T-helper 17 cell (primary cell): ENCODE measurements at places on chromosomes 6 and 20. TPM values are rescaled to one million over a fixed set of nuclear protein-coding genes. Genes with fewer than 3 reads are reported as not detected.

DNA sequence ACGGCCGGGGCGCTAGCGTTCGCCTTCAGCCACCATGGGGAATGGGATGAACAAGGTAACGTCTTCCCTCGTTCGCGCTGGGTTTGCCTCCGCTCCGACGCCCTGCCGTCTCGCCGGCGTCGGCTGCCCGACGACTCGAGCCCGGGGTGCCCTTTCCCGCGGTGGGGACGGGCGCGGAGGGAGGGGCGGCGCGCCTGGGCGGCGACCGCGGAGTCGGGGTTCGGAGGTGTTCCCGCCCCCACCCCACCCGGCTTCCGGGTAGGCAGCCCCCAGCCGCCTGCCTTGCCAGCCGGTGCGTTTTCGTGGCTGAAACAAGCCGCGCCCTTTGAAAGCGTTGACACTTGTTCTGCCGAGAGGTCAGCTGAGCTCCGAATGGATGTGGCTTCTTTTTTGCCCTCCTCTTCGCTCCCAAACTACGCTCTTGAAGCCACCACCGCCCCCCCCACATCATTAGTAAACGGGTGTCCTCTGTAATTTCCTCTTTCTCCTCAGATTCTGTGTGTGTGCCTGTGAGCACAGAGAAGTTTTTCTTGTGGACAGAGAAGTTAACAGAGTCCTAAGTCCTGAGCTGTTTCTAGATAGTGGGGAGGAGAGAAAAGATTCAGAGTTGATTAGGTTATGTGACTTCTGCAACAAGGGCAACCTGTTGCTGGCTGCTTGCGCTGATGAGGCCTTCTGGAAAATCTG, 362 bp downstream of the DUSP22 start:
- peak; percentile 72 for DNase-seq

DNA sequence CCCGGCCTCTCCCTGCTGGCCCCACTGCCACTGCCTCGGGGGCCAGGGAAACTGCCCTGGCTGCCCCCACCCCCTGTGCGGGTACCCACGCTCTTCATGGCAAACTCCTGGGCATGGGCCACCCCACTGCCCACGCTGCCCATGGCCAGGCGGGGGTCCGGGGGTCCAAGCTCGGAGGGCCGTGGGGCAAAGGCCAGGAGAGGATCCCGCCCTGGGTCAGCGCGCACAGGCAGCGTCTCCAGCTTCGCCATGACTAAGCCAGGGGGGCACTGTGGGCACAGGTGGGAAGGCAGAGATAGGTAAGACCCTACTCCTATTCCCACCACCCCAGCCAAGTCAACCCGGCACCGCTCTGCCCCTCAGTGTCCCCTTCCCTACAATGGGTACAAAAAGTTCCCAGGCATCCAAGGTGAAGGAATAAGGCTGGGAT, 6.4 kb downstream of the LZTS3 start:
- no peak for DNase-seq

DNA sequence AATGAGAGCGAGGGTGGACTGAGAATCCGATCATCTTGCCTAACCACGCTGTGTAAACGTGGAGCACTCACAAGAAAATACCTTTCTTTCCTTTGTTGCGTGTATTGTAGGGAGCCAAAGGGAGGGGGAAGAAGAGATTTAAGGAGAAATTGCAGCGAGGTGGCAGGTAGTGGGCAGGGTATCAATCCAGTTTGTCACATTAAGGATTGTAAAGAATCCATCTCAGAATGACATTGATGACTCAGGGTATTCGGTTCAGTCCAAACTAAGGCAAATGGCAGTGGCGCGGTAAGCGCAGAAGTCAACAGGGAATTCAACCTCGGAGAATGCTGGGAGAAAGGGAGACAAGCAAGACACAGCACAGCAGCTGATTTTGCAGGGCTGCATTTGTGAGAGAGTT, 146.2 kb downstream of the ID4 start:
- DNase-seq = no peak

- no peak for DNase-seq
Observed at GRCh38 chr6:28377879-28378278, 21.7 kb downstream of the ZSCAN12 start.

DNA sequence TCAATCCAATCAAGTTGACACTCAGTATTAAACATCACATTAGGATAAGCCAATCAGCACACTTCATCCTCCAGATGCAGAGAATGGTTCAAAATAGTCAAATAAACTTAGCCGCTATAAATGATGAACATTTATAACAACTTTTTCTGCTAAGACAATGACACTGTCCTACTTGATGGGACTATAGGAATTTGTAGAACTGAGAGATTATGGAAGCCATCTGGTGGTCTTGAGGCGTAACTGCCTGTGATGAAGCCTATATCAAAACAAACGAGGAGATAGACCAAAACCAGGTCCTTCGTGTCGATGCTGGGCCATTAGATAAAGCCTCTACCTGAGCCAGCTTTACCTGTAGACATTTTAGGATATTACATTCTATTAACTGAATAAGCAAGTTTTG, 631.1 kb downstream of the COL12A1 start:
- DNase-seq = no peak

ESR1 gene
- total RNA-seq = 2.4 TPM

DNA sequence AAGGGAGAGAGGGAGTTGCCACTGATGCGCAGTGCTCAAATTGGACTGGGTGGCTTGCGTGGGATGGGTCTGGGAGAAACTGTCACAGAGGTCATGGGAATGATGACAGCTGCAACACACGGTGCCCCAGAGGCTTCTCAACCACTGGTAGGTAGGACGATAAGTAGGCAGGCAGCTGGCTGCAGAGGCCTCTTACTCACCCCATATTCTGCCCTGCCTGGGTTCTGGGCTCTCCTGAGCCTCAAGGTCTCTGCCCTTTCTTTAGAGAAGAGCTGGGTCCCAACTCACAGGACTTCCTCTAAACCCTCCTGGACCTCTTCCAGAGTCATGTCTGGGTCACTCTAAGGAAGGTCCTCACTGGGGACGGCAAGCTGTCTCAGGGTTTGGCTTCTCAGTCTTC, 37.2 kb upstream of the RNF24 start:
- DNase-seq = no peak

DNA sequence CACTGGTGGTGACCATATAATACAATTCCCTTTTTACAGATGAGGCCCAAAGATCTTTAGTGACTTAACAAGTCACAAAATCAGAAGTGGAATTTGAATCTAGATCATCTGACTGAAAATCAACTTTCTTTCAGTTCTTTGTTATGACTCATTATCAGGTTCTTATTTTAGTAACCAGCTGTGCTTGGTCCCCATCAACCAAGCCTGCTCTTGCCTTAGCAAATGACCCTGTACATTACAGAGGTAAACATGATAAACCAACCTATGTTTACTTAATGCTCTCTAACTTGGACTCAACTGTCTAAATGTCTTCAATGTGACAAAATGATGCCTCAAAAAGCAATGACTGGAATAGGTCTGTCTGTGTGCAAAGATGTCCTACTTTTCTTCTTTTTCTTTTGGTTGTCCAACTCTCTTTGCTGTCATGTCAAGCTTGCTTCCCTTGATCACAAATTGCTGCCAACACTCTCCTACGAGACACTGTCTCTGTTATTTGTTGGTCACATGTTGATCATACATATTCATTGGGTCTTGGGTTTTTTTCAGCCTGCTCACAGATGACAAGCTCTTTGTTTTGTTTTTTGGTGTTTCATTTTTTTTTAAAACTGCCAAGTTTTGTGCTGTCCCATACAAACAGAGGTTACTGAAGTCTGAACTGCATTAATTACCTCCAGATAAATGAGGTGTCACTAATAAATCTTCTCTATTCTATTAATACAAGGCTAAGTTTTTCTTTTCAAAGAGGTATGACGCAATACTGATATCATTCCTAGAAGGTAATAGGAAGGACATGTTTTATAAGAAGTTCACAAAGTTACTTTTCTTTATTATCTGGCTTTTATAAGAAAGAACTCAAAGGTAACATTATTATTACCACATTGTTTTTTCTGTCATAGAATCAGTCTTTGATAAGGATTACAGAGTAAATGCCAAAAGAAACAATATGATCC, 62.2 kb upstream of the PLN start:
- no peak for DNase-seq

SIRPB1 gene
- total RNA-seq = 4.6 TPM

DNA sequence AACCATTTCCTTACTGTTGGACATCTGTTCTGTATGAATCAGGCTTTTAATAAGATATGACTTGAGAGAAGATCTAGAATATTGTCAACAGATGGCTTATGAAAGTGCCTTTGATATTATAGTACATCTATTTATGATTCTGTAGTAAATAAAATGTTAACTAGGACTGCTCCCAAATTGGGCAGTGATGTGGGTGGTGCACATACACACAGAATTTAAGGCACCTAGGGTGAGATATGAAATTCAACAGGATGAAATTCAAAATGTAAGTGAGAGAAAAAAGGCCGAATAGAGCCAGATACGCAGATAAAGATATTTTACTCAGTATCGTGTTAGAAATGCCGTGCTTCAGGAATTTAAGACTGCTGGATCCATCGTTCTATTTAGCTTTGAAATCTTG, 26.3 kb downstream of the FAM50B start:
- no peak for DNase-seq

SCGN gene
- total RNA-seq = not detected

KHDC3L gene
- total RNA-seq = not detected

- no peak for DNase-seq
Observed at GRCh38 chr6:63998991-63999390, 363.4 kb downstream of the PHF3 start.

SLPI gene
- total RNA-seq = not detected

GRCh38 chr6:139474145-139475108, 100.0 kb upstream of the CITED2 start:
- no peak for DNase-seq

GRCh38 chr6:157596461-157596860, 215.5 kb downstream of the ZDHHC14 start:
- no peak for DNase-seq

- peak; percentile 73 for DNase-seq
Observed at GRCh38 chr20:18587665-18588573, at the start of gene DTD1. TSS of gene DTD1 (plus strand) at chr20:18588054. CDS start at chr20:18588073, 19 bp downstream.

DNA sequence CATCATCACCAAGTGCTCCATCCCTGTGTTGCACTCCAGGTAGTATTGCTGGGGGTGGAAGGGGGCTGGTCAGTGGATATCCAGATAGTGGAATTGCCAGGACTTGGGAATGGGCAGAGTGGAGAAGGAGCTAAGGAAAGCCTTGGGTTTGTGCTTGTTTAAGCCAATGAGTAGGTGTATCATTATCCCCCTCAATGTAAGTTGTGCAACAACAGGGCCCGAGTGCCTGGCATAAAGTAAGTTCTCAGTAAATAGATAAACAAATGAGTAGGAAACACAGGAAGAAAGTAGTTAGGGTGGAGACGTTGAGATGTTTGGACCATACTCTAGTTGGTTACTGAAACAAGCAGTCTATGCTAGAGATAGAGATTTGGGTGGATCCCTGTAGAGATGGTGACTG, 9.8 kb downstream of the CCND3 start:
- no peak for DNase-seq

- no peak for DNase-seq
Observed at GRCh38 chr6:46207174-46207573, 36.4 kb upstream of the ENPP5 start.

GRCh38 chr6:108610270-108610839, 49.6 kb downstream of the FOXO3 start:
- no peak for DNase-seq

DNA sequence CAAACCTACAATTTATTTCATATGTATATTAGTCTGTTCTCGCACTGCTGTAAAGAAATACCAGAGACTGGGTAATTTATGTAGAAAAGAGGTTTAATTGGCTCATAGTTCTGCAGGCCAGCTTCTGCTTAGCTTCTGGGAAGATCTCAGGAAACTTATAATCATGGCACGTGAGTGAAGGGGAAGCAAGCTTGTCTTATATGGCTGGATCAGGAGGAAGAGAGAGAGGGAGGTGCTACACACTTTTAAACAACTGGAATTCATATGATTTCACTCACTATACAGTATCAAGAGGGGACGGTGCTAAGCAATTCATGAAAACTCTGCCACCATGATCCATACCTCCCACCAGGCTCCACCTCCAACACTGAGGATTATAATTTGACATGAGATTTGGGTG, 29.9 kb downstream of the PHACTR2 start:
- no peak for DNase-seq

TRDN gene
- not detected for total RNA-seq

DNA sequence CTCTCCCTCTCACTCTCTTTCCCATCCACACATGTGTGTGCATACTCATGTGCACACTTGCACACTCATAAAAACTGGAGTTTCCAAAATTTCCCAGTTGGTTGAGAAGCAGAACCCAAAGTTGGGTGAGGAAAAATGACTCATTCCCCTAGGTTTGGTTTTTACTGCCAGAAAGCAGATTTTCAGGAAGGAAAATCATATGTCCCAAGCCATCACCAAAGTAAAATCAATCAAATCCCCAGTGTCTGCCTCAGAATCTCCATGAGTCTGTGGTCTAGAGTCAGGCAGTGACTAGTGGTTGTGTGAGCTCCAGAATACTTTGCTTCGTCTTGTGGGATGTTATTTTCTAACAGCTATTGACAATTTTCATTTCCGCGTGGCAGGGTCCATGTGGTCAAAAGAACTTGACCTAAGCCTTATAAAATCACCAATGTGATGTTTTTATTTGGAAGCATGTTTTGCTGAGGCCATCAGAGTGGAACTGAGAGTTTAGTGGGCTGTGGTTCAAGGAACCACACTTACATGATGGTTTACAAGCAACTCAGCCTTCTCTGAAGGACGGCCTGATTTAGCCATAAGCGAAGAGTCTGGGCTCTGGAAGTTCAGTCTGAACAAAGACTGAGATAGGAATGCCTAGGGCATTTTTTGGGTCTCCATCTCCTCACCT, 81.9 kb upstream of the CCN6 start:
- DNase-seq = no peak

DNA sequence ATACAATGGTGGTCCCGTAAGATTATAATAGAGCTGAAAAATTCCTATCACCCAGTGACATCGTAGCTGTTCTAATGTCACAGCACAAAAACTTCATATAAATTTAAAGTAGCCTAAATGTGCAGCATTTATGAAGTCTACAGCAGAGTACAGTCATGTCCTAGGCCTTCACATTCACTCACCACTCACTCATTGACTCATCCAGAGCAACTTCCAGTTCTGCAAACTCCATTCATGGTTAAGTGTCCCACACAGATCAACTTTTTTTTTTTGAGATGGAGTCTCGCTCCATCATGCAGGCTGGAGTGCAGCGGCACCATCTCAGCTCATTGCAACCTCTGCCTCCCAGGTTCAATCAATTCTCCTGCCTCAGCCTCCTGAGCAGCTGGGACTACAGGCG, 20.9 kb upstream of the KCNG1 start:
- no peak for DNase-seq

GRM1 gene
- not detected for total RNA-seq

POPDC3 gene
- not detected for total RNA-seq

DNA sequence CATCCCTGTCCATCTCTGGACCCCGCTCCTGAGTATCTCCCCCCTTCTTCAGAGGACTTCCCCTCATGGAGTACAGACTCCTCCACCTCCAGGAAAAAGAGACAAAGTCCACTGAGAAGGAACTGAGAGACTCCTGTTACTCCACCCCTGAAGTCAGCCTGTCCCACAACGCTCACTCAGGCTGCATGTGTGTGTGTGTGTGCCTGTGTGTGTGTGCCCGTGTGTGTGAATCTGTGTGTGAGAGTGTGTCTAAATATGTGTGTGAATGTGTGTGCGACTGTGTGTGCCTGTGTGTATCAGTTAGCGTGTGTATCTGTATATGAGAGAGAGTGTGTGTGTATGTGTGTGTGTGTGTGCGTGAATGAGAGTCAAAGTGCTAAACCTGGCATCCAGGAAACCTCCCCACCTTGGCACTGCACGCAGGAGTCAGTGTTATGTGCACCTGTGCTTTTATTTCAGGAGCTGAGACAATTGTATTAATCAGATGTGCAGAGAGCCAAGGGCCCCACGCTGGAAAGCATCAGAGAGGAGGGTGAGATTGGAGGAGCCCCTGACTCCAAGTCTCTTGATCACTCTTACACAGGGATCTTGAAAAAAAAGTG, 39.0 kb downstream of the HLA-A start:
- no peak for DNase-seq

GRCh38 chr6:163984124-163984936, 569.8 kb downstream of the QKI start:
- DNase-seq = no peak
